ENCODE measurements at places on chromosomes 7 and 10.
A peak's percentile ranks its signal among the peaks of the same experiment; 100 is the strongest.

DNA sequence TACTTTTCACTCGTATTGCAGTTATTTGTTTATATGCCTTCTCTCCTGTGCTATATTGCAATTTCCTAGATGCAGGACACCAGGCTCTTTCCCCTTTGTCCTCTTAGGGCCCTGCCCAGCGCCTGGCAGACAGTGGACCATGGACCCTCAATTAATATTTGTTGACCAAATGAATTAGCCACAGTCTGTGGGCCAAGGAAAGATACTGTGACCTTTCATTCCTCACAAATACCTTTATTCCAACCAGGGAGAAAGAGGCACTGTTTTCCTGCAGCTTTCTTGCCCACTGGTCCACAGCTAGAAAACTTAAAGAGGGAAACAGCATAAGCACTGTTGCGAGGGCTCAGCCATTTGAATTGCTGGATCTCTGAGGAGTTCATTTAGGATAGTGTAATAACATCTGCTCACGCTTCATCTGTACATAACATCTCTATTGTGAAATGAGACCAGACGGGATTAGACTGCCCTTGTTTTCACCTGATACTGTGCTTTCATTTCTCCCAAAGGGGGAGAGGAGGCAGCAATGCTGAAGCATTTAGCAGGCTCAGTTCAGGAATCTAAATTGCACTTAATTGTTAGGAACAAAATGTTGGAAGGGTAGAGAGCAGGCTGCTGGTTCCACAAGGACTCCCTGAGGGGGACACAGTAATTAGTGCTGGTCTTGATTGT lies 46.7 kb downstream of the TNS3 start:
- no peak for DNase-seq

GRCh38 chr10:103852189-103852711 lies 3.1 kb downstream of the SH3PXD2A start:
- no peak for DNase-seq

GRCh38 chr7:6636741-6637543 lies at the start of gene ZNF316:
Gene ZNF316 (plus strand): TSS chr7:6637318. CDS start chr7:6642410, 5,092 bp downstream.
- DNase-seq = no peak

GRCh38 chr10:113475381-113475807 lies 77.5 kb upstream of the HABP2 start:
- no peak for DNase-seq

DNA sequence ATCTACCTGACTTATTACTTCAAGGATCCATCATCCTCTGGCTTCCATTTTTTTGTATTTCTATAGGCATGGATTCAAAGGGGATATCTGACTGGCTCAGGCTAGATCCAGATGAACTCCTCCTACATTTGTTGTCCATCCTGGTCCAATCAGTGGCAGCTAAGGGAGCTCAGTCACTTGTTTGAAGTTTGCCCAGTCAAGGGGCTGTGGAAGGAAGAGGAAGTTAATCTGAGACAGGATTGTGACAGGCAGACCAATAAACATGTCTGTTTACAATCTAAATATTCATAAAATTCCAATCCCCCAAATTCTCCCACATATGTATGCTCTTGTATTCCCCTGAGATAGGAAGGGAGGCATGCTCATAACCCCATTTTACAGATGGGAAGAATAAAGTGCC lies 48.7 kb downstream of the CAV1 start:
- DNase-seq = no peak

- DNase-seq = no peak
Observed at GRCh38 chr7:100728196-100728595, 5.2 kb upstream of the ZAN start.

DNA sequence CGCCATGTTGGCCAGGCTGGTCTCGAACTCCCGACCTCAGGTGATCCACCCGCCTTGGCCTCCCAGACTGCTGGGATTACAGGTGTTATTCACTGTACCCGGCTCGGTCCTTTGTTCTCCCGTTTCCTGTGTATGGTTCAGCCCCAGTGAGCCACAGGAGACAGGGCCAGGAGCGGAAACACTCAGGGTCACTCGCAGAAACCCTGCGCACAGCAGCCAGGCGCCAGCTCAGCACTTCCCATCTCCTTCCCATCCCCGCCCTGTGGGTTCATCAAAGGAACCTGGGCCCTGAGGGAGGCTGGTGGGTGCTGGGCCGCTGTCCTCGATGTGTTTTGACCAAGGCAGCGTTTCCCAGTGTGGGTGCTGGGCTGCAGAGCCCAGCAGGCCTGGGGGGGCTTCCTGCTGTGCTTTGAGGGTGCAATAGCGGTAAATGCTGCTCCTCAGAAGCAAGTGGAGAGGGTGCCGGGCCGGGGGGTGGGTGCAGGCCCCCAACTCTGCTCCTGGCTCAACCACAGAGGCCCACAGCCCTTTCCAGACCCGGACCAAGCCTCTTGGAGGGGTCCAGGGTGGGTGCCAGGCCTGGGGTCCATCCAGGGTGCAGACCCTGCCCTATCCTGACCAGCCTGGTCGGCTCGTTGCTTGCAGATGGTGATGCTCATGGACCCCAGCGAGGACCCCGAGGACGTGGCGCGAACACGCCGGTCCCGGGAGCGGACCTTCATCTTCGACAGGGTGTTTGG lies 15.3 kb upstream of the CHST12 start:
- DNase-seq = no peak

GRCh38 chr10:61050120-61050745 lies 106.2 kb upstream of the RHOBTB1 start:
- DNase-seq = no peak

- no peak for DNase-seq
Observed at GRCh38 chr7:35747611-35748010, 52.7 kb upstream of the HERPUD2 start.

- no peak for DNase-seq
Observed at GRCh38 chr7:15780271-15780670, 93.8 kb upstream of the MEOX2 start.

DNA sequence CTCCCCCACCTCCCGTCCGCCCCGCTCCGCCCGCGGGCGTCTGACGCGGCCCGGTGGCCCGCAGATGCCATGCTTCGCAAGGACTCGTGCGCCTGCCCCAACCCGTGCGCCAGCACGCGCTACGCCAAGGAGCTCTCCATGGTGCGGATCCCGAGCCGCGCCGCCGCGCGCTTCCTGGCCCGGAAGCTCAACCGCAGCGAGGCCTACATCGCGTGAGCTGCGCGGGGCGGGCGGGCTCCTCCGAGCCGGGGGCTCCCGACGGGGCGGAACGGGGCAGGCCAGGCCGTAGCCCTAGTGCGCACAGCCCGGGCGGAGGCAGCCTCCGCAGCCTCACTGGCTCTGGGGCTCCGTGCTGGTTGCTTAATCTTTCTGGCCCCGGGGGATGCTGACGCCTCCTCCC lies 2.8 kb downstream of the ASIC3 start:
- DNase-seq = peak; percentile 46

- no peak for DNase-seq
Observed at GRCh38 chr7:13949445-13949844, 40.0 kb downstream of the ETV1 start.

- no peak for DNase-seq
Observed at GRCh38 chr7:83837683-83838082, 188.7 kb upstream of the SEMA3E start.

- peak; percentile 78 for DNase-seq
Observed at GRCh38 chr7:100152404-100152803, 3.7 kb downstream of the LAMTOR4 start.

- DNase-seq = no peak
Observed at GRCh38 chr7:138813945-138814344, 15.9 kb upstream of the ATP6V0A4 start.

- no peak for DNase-seq
Observed at GRCh38 chr10:122525788-122526187, 34.8 kb upstream of the DMBT1 start.

GRCh38 chr10:113775686-113776294 lies 24.3 kb downstream of the PLEKHS1 start:
- no peak for DNase-seq

DNA sequence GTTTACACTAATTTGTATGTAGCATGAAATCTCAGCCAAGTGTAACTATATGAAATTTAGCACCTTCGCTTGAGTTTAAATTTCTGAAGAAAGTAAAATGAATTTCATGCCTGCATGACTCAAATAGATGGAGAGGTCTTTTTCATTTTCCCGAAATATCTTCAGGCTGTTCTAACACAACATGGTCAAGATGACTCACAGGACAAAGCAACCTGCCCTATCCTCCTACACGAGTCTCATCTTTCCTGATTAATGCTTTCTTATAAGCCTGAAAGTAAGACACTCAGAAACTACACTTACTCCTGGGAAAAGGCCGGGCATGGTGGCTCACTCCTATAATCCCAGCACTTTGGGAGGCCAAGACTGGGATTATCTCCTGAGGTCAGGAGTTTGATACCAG lies 41.2 kb downstream of the CH25H start:
- DNase-seq = no peak

DNA sequence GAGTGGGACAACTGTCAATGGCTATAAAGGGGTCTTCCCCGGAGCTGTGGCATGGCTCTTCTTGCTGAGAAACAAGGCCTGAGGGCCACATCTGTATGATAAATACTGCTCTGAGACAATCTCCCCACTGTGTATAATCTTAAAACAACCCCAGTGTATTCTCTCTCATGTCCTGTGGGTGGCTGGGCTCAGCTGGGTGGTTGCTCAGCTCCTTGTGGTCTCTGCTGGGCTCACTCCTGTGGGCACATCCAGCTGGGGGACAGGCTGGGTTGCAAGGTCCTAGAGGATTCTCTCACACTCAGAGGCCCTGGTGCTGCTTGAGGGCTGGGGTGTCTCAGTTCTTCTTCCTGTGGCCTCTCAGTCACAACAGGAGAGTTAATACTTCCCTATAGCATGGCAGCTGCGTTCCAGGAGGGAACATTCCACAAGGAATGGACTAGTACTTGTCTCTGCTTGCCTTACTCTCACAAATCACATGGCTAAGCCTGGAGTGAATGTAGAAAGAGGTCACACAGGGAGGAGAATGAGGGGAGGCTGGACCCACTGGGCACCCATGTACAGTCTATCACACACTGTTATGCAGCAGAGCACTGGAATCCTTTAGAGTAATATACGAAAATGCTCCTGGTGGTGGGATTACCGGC lies 4.5 kb upstream of the EEPD1 start:
- DNase-seq = no peak

GRCh38 chr7:93949423-93949822 lies 27.9 kb downstream of the GNG11 start:
- DNase-seq = no peak

DNA sequence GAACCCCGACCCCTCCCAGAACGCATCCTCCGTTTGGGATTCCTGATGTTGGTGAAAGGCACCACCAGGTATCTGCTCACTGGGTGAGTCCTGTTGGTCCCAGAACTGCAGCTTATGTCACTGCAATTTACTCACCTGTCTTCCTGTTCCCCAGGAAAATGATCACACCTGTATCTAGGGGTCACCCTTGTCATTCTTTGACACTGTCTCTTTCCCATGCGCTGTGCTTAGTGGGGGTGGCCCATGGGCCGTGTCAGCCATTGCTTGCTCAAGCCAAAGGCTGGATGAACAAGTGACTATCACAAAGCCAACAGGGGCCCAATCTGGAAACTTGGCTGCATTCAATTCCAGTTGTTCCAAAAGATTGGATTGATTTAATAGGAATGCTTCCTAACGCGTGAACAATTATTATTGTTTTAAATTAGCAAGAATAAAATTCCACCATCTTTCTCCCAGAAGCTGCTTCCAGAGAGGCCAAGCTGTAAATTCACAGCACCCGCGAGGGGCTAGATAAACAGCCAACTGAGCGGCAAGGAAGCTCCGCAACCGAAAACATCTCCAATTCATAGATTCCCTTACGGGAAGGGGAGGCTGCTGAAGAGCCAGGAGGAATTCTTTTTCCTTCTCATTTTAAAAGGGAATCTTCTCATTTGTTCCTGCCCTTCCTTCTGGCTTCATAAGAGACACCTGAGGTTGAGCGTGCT lies 134.8 kb upstream of the ZMIZ1 start:
- DNase-seq = no peak

GRCh38 chr7:108451296-108451848 lies 4.9 kb downstream of the NRCAM start:
- no peak for DNase-seq

DNA sequence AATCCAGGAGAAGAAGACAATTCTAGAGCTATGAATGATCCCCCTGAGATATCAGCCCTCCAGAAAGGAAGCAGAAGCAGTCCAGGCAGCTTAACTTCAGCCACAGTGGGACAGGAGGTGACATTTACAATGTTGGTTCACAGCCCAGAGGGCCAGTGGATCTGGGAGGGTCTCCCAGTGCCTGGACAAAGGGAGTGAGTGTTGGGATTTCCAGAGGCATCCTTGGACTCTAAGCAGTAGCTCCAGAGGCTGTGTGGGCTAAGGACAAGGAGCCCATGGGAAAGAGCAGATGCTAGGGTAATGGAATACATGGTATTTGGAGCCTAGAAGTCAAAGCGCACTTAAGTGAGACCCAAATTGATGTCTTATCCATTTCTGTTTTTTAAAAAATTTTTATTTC lies 97.4 kb upstream of the NUPR2 start:
- DNase-seq = no peak

- peak; percentile 75 for DNase-seq
Observed at GRCh38 chr7:99386584-99387238, 12.2 kb downstream of the ARPC1B start.

DNA sequence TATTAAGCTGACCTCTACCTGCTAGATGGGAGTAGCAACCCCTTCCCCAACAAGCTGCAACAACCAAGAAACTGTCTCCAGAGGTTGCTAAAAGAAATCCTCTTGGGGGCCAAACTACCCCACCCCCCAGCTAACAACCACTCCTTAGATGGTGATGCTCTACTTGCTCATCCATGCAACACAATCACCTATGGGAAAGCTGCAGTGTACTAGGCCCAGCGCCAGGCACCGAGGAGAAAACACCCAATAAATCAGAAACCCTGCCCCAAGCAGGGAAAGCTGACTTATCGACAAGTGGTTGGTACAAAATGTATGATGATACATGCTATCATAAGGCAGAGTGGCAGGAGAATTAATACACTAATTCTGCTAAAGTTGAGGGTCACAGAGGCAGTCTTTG lies 17.3 kb downstream of the SLC25A13 start:
- no peak for DNase-seq

DNA sequence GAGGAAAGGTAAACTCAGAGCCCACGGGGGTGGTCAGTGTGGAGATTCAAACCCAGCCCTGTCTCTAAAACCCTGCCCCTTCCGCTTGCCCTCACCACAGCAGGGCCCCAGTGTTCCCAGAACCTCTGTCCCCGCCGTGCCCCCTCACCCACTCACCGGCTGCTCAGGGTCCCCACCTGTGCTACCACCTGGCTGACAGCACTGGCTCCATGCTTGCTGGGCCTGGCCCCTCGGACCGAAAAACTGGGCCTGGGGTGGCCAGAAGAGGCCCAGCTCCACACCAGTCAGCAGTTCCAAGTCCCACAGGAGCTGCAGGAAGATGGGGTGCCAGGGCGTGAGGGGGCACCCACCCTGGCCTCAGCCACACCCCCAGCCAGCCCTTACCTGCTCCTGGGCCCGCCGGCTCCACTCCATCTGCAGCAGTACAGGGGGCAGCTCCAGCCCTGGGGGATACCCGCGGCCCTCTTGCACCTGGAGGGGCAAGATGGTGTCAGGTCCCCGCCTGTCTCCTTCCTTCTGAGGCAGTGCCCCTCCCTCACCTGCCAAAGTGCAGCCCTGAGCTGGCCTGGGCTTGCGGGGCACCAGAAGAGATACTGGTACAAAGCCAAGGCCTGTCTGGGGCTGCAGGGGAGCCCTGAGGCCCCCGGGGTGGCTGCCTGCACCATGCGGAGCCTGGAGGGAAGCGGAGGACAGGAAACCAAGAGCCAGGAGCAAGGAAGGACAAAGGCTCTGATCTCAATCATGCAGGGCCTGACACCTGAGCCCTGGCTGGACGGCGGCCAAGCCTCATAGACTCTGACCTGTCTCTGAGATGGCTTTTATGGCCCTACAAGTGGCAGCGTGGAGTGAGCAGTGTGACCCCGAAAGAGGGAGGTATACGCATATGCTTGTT lies 11.7 kb downstream of the ATP6V1F start:
- DNase-seq = no peak
